ENCODE measurements at places on chromosomes 5 and 9. TPM values are rescaled to one million over a fixed set of nuclear protein-coding genes. Genes with fewer than 3 reads are reported as not detected.

DNA sequence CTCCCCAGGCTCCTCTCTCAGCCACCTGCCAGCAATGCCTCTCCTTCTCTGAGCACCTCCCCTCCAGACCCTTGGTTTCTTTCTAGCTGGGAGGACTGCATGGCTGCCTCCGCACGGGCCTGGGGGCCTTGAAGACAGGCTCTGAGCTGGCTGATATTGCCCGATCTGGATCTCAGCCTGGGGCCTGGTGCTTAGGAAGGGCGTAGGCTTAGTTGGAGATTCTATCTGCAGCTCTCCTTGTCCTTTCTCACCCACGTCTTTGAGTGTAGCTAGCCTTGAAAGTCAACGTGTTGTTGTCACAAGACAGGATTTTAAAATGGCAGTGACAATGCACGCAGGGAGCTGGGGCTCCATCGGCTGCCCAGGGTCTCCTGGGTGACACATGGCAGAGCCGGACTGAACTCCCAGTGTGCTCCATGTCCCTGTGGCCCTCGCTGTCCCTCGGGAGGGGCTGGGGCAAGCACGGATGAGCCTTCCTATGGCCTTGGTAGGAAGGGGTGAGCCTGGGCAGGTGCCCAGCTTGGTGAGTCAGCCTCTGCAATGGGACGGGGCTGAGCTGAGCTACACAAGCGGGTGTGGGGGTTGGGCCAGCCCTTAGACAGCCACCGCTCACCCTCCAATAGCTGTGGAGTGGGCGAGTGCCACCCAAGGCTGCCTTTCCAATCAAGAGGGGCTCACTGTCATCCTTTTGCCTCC is 9.4 kb downstream of the ADAMTSL2 start:
- H3K27ac ChIP-seq, result no peak overlapping the region
- no peak for DNase-seq
- H3K36me3 ChIP-seq, result no peaks in the 10 kb centered on the region
- no peaks in the 10 kb centered on the region for H3K4me1 ChIP-seq
- no peak overlapping the region for H3K4me3 ChIP-seq

DNA sequence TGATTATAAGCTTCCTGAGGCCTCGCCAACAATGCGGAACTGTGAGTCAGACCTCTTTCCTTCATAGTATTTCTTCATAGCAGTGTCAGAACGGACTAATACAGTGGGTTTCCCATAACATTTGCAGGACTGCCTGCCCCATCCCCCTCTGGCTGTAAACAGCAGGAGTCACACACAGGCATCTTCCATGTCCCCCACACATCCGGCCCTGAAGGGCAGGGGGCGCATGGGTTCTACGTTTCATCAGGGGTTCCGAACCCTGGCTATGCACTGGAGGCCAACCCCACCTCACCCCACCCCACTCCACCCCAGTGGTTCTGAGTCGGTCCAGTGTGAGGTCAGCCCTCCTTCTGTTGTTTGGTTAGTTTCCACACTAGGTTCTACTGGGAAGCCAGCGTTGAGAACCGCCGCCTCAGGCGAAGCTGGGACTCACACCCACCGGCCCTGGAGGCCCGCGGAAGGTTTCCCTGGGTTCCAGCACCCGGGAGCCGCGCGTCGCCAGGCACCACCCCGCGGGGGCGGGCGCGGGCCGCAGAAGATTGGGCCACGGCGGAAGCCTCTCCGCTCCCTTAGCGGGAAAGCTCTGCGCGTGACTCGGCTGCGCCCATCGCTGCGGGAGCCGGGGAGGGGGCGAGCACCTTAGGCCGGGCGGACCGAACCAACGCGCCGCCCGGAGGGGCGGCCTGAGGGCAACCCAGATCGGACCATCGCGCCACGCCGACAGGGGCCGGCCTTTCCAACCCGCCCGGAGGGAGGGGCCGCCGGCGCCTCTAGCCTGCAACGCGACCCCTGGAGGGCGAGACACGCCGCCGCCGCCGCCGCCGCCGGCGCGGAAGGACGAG is at the start of gene RUSC2:
Gene RUSC2, plus strand, starts transcription at position 799 of the 842 bp plus-strand sequence. CDS start 56,411 bp downstream, outside the sequence.
- H3K27me3 ChIP-seq, result no peaks in the 10 kb centered on the region
- H3K36me3 ChIP-seq, result no peaks in the 10 kb centered on the region
- peak within 1 kb of the TSS; percentile 89 for H3K4me3 ChIP-seq
- peak; percentile 92 for DNase-seq
- H3K4me1 ChIP-seq, result peaks cover 10% of the 10 kb centered on the region
- H3K27ac ChIP-seq, result peak within 1 kb of the TSS; percentile 95

- no peaks in the 10 kb centered on the region for H3K27me3 ChIP-seq
- peak; percentile 14 for DNase-seq
- no peak overlapping the region for H3K4me3 ChIP-seq
- H3K4me1 ChIP-seq, result no peaks in the 10 kb centered on the region
- no peak overlapping the region for H3K27ac ChIP-seq
Measured at GRCh38 chr5:87944553-87945285, 323.9 kb downstream of the TMEM161B start.

GRCh38 chr9:31597977-31598376 is 786.5 kb upstream of the ACO1 start:
- no peak overlapping the region for H3K27ac ChIP-seq
- DNase-seq, result no peak
- H3K4me1 ChIP-seq, result no peaks in the 10 kb centered on the region
- no peaks in the 10 kb centered on the region for H3K36me3 ChIP-seq
- peaks cover 3% of the 10 kb centered on the region for H3K27me3 ChIP-seq
- H3K4me3 ChIP-seq, result no peak overlapping the region

DNA sequence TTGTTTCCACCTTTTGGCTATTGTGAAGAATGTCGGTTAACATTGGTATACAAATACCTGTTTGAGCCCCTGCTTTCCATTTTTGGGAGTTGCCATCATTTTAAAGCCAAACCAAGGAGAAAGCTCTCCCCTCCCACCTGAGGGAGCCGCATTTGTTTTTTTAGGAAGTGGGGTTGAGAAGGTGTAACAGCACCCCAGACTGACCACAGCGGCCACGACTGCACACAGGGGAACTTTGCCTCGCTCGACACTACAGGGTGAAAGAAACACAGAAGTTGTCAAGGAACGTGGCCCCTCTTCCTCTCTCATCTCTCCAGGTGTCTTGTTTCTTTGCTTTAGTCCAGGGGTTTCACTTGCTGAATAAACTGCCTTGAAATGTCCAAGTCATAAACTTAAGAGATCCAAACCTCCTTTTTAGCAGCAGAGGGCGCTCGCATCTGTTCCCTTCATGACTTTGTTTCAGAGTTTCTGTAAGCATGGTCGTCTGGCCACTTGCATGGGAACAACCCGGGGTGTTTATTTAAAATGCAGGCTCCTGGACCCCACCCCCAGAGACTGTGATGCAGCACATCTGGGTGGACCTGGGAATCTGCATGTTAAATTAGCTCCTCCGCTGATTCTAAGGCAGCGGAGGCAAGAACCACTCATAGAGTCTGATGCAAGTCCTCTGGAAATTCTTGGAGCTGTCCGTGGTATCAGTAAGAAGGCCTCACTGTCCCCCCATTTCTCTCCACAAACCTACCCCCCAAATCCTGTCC is 2.1 kb upstream of the TTLL11 start:
- no peak overlapping the region for H3K4me3 ChIP-seq
- H3K4me1 ChIP-seq, result peaks cover 7% of the 10 kb centered on the region
- no peak overlapping the region for H3K27ac ChIP-seq
- H3K36me3 ChIP-seq, result no peaks in the 10 kb centered on the region
- peaks cover 3% of the 10 kb centered on the region for H3K27me3 ChIP-seq

DNA sequence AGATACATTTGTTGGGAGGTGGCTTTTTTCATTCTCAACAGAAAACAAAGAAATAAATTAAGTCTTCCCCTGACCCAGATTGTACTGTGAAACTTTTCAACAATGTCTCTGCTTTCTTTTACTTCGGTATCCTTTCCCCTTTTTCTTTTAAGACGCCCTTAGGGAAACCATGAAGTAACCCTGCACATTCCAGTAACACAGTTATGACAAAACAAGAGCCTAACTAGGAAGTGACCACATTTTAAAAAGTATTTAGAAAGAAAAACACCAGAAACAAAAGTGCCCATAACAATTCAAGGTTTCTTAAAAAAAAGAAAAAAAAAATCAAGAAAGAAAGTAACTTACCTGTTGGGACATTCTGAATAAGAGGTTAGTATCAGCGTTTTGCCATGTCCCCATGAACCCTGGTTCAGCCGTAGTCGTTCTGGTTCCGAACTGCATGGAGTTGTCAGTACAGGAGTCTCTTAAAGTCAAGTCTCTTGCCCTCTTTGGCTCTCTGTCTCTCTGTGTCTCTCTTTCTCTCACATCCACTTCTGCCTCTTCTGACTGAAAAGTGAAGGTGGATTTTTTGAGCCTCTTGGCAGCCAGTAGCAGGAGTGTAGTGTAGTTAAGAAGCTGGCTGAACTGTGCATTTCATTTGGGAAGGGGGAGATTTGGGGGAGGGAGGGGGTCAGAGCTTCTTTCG is 142.9 kb downstream of the BNC2 start:
- H3K27ac ChIP-seq, result no peak overlapping the region
- no peak for DNase-seq
- peaks cover 37% of the 10 kb centered on the region for H3K4me1 ChIP-seq

- peaks cover 2% of the 10 kb centered on the region for H3K4me1 ChIP-seq
- peaks cover 27% of the 10 kb centered on the region for H3K36me3 ChIP-seq
- no peak overlapping the region for H3K4me3 ChIP-seq
- no peak overlapping the region for H3K27ac ChIP-seq
- DNase-seq, result no peak
- no peaks in the 10 kb centered on the region for H3K27me3 ChIP-seq
Measured at GRCh38 chr9:33311953-33312352, 21.6 kb downstream of the NFX1 start.

FAM193B gene
- total RNA-seq, result 49.0 TPM

CHMP5 gene
- 69.6 TPM for total RNA-seq

PCDHGA2 gene
- 7.7 TPM for total RNA-seq
